ENCODE measurements at places on chromosomes 5 and 9.
A peak's percentile ranks its signal among the peaks of the same experiment; 100 is the strongest.

DNA sequence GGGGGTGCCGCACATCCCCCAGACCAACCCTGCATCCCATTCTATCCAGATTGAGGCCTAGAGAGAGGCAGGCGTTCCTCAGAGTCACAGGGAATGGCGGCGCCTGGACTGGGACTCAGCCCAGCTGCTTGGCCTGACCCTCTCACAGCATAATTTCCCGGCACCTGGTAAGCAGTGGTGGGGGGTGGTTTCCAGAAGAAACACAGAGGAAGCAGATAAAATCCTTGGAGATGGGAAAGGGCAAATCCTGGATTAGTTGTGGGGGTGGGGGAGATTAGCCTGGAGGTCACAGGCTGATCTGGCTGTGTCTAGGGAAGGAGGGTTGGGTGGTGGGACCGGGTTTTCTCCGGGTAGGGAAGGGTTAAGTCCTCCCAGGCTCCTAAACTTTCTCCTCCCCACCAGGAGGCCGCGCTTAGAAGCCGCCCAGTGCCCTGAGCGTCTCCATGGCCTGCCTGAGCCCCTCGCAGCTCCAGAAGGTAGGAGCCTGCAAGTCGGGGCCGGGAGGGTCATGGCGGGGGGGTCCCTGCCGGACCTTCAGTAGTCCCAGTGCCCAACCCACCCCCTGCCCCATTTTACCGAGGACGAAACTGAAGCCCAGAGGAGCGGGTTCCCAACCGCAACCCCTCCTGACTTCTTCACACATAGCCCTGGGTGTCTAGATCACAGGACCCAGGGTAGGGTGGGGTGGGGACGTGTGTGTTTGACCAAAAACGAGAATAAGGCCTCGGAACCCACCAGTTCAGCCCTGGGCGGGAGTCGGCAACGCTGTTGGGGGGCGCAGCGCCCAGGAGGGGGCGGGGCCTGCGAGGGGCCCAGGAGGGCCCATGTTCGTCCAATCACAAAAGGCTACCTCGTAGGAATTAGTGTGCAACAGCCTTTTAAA, 1.3 kb downstream of the PHYHD1 start:
- no peaks in the 10 kb centered on the region for H3K36me3 ChIP-seq
- H3K27me3 ChIP-seq = no peaks in the 10 kb centered on the region
- H3K4me3 ChIP-seq = no peak overlapping the region
- peaks cover 13% of the 10 kb centered on the region for H3K4me1 ChIP-seq
- H3K27ac ChIP-seq = no peak overlapping the region
- DNase-seq = peak; percentile 32

- no peak overlapping the region for H3K27ac ChIP-seq
- H3K27me3 ChIP-seq = no peaks in the 10 kb centered on the region
- peaks cover 9% of the 10 kb centered on the region for H3K4me1 ChIP-seq
- peak; percentile 52 for DNase-seq
- no peak overlapping the region for H3K4me3 ChIP-seq
- no peaks in the 10 kb centered on the region for H3K36me3 ChIP-seq
These were observed 10.9 kb upstream of the ZNF366 start for GRCh38 chr5:72518001-72518683.

- H3K27ac ChIP-seq = no peak overlapping the region
- no peak for DNase-seq
- no peaks in the 10 kb centered on the region for H3K27me3 ChIP-seq
- no peaks in the 10 kb centered on the region for H3K36me3 ChIP-seq
- H3K4me3 ChIP-seq = no peak overlapping the region
- H3K4me1 ChIP-seq = no peaks in the 10 kb centered on the region
These were observed 819.4 kb downstream of the SEMA5A start for GRCh38 chr5:8726383-8727036.

DNA sequence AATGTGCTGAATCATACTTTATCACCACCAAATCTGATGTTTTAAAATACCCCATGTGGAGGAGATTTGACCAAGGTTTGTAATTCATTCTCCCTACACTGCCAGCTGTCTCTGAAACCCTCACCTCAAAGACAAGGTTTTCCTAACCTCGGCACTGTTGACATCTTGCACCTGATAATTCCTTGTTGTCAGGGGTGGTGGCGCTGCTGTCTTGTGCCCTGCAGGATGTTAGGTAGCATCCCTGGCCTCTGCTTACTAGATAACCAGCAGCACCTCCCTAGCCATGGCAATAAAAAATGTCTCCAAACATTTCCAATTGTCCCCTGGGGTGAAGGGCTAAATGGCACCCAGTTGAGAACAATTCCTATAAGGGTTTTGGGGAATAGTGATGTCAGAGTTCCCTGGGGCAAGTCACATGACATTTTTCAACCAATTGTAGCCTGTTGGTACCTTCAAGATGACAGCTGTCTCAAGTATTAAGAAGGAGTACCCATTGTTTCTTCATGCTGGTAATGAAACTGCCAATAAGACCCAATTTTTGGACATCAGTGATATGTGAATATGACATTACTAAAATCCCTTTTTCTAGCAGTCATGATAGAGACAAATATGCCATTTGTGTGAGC, 160.6 kb upstream of the PLCXD3 start:
- no peaks in the 10 kb centered on the region for H3K36me3 ChIP-seq
- no peaks in the 10 kb centered on the region for H3K27me3 ChIP-seq
- no peak for DNase-seq
- no peak overlapping the region for H3K4me3 ChIP-seq
- H3K27ac ChIP-seq = no peak overlapping the region
- H3K4me1 ChIP-seq = no peaks in the 10 kb centered on the region

DNA sequence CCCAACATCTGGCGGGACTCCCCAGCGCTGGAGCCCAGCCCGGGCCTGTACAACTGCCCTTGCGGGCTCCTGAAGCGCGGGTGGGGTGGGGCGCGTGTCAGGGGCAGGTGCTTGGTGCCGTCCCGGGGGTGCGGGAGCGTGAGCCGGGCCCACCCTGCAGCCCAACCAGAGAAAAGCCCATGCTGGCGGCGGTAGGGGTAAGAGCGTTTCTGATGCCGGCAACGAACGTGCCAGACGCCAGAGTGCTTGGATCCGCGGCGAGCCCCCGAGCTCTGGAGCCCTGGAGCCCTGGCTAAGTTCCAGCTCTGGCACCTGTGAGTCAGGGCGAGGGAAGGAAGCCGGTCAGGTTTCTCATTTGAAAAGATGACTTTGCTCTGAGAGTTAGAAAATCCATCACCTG, 58.0 kb downstream of the ZNF510 start:
- H3K4me1 ChIP-seq = peaks cover 9% of the 10 kb centered on the region
- H3K36me3 ChIP-seq = no peaks in the 10 kb centered on the region
- no peaks in the 10 kb centered on the region for H3K27me3 ChIP-seq

DNA sequence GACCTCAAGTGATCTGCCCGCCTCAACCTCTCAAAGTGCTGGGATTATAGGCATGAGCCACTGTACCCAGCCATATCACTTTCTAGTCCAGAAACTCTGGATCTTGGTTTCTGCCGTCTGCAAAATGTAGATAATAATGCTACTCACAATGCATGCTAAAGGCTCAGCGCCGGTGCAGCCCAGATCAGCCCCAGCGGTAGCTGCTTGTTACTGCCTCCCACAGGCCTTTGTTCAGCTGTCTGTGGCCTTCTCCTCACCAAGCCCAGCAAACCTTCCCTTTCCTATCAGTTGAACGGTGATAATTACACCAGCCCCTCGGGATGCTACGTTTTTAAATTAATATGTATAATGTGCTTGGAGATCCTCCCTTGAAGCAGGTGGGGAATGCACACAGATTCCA, 26.2 kb upstream of the MSX2 start:
- H3K36me3 ChIP-seq = no peaks in the 10 kb centered on the region
- peaks cover 3% of the 10 kb centered on the region for H3K27me3 ChIP-seq
- H3K4me3 ChIP-seq = no peak overlapping the region
- no peak overlapping the region for H3K27ac ChIP-seq
- DNase-seq = no peak

GRCh38 chr9:75233011-75233410, 144.7 kb downstream of the OSTF1 start:
- H3K36me3 ChIP-seq = no peaks in the 10 kb centered on the region
- no peak for DNase-seq
- no peaks in the 10 kb centered on the region for H3K27me3 ChIP-seq
- no peak overlapping the region for H3K4me3 ChIP-seq
- no peaks in the 10 kb centered on the region for H3K4me1 ChIP-seq
- no peak overlapping the region for H3K27ac ChIP-seq

DNA sequence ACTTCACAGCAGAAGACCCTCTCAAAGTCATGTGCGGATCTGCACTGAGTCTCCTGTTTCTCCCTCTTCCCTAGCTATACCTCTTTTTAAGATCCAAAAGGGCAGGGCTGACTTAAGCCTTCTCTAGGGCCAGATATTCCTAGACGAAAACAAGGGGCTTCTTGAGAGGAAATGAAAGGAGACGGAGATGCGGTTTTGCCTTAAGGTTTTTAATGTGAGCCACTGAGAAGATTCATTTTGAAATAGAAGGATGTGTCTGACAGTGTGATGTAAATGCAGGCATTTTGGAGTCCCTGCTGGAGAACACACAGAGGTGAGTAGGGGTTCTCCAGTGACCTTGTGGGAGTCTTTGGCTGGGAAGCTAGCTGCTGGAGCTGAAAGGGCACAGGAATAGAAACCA, 15.6 kb upstream of the IL12B start:
- DNase-seq = no peak
- no peaks in the 10 kb centered on the region for H3K36me3 ChIP-seq
- peak overlapping the region; percentile 20 for H3K27ac ChIP-seq
- no peaks in the 10 kb centered on the region for H3K27me3 ChIP-seq
- no peak overlapping the region for H3K4me3 ChIP-seq

Data from B cell (primary cell).